ENCODE measurements at places on chromosomes 3 and 15.

GRCh38 chr3:132624790-132625189 lies 27.7 kb downstream of the ACKR4 start:
- DNase-seq, result no peak

DNA sequence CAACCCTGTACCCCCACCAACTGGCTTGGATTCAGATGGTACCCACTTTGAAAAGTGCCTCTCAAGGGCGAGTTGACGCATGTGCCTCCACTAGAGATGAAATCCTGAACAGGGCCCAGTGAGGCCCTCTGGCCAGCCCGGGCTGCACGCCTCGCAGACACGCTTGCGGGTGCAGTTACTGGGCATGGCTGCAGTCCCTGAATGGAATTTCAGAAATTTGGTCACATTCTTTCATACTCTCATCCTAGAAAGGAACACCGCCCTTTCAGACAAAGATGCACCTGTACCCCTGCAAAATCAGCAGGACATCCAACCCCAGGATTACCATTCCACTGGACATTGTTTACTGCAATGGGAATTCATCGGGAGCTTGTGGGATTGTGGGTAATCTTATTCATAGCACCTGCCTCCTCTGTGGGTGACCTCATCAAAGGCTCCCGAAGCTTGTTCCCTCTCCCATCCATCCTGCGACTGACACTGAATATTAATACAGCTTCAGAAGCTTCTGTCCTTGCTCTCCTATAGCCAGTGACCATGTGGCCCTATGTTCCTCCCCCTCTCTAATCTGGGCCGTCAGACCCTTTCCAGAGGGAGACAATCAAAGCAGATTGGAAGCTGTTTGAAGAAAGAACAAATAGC lies 42.5 kb upstream of the TPM1 start:
- no peak for DNase-seq

DNA sequence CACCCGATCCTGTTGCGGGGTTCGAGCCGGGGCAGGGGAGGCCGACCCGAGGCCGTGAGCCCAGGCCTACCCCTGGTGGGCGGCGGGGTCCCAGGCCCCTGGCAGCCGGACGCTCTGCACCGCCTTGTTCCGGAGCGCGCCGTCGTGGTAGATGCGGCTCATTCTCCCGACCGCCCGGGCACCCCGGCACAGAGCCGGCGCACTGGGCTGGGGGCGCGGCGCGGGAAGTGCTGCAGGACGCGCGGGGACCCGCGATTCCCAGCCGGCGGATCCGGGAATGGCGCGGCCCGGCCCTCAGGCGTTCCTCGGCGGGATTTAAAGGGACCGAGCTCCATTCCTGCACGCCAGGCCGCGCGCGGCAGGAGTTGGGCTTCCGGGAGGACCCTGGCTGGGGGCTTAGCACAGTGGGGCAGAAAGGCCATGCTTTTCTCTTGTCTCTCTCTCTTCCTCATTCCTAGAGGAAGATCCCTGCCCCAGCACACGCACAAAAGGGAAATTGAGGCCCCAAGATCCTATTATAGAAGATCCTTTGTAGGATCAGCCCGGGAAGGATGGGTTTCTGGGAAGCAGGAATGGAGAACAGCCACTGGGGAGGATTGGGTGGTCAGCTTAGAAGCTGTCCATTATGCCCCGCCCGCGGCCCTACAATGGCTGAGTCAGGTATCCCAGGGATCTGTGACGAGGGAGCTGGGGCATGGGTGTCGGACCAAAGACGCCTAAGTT lies at the start of gene ARPIN:
Gene ARPIN, minus strand, starts transcription at position 279 of the 723 bp plus-strand sequence. Its CDS starts 117 bp downstream, at position 162.
- peak; percentile 50 for DNase-seq

DNA sequence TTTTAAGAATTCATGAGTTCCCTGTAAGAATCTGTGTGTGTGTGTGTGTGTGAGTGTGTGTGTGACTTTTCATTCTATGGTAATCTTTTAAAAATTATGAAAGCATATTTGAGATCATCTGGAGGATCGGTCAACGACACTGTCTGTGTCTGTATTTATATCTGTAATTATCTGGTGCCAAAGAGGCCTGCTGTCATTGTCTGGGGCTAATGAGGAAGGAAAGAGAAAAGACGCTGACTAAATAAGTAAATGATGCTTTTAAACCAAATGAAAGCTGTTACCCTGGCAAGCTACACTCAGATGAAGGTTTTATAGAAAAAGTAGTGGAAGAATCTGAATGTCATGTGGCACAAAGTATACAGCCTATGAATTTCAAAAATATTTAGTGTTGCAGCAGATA lies 439.8 kb downstream of the RBMS3 start:
- no peak for DNase-seq

DNA sequence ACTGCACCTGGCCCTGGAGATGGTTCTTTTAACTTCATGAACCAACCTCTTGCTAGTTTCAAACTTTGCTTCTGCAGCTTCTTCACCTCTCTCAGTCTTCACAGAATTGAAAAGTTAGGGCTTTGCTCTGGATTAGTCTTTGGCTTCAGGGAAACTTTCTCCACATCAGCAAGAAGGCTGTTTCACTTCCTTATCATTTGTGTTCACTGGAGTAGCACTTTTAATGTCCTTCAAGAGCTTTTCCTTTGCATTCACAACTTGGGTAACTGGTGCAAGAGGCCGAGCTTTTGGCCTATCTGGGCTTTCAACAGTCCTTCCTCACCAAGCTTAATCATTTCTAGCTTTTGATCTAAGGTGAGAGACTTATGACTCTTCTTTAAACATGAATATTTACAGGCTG lies 15.7 kb upstream of the TM2D3 start:
- no peak for DNase-seq

- DNase-seq, result no peak
These were observed 50.8 kb upstream of the PSMD6 start for GRCh38 chr3:64074060-64074459.

DNA sequence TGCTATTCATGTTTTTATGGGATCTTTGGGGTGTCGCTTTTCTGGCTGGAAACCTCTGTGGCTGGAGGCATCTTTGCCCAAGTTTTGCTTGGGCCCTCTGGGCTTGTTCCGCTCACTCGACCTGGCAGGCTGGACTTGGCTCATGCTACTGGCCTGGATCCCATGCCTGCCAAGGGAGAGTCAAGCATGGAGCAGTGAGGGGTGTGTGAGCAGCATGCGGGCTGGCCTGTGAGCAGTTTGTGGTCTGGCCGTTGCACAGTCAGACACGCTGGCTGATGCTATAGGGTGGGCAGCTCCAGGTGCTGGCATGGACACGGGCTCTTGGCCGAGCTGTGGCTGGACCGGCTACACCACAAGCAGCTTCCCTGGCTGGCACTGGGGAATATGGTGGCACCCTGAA lies 491.1 kb downstream of the AGBL1 start:
- DNase-seq, result no peak

DNA sequence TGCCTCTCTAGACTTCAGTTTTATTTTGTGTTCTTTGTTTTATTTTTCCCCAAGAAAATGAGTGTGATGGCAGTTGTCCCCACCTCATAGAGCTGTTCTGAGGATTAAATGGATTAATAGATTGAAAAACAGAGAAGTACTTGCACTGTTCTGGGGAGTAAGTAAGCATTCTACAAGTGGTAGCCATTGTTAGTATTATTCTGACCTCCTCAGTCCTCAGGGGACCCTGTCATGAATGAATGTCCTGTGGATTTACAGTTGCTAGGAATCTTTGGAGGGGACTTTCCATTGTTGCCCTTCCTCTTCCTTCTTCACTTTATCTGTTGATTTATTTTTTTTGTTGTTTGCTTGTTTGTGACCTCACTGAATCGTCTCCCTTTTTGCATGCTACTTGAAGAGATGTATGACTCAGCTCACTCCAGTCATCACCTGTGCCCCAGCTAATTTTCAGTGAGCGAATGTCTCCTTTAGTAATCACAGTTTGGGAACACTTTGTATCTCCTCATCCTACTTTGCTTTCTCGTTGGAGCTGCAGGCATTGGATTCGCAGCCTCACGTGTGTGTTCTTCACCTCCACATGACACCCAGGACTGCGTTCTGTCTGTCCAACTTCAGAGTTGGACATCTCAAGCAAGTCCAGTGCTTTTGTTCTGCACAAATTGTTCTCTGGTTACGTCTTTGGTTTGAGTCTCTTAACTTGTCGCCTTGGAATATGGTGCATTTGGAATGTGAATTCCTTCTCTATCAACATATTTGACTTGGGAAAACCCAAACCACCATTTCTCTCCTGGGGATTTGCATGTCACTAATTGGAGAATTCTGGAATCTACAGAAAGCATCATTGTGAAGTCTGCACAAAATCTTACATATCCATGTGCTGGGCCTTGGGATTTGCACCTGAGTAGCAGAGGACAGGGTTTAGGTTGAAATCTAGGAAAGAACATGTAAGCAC lies 54.5 kb downstream of the LRTM1 start:
- no peak for DNase-seq

DNA sequence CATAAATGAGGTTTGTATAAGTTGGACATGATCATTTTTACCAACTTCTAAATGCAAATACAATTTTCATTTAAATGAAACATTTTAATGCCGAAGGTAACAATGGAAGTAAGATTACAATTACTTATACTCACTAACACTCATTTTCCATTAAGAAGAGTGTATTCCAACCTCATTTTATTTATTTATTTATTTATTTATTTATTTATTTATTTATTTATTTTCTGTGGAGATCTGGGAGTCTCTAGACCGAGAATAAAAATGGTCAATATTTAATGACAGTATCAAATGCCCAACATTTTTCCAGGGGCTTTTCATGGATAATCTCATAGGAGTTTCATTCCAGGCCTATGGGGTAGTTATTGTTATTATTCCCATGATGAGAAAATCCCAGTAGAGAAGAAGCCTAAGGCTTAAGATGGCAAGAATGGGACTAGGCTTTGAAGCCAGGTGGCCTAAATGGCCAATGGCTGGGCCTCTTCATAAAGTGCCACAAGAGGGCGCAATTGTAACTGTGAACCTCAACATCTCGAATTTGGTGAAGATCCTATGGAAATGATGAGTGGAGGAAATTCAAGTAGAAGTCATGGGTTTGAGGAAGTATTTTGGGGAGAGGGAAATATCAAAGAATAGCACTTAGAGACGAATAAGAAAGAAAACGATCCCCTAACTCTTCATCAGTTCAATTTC lies 21.3 kb downstream of the VGLL3 start:
- no peak for DNase-seq
